GM23248 (cell line): ENCODE measurements at places on chromosomes 4 and X. TPM values are rescaled to one million over a fixed set of nuclear protein-coding genes. Genes with fewer than 3 reads are reported as not detected.

DNA sequence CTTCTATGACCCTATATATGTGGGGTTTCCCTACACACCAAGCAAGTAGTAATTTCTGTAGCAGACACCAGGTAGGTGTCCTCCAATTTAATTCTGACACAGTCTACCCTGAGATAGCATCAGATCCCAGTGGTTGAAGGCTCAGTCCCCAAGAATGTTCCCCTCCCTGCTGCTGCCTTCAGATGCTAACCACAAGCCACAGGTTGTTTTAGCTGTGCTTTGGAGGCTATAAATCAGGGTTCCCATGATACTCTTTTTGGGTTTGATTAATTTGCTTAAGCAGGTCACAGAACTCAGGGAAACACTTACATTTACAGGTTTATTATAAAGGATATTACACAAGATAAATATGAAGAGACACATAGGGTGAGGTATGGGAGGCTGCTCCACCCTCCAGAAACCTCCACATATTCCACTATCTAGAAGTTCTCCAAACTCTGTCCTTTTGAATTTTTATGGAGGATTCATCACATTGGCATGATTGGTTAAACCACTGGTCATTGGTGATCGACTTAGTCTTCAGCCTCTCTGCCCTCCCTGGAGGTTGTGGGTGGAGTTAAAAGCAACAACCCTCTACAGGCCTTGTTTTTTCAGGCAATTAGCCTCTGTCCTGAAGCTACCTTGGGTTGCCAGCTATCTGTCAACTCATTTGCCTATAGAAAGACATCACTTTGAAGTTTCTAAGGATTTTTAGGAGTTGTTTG is 50.8 kb downstream of the GRIA2 start:
- DNase-seq: no peak
- no peak overlapping the region for H3K27ac ChIP-seq
- no peaks in the 10 kb centered on the region for H3K36me3 ChIP-seq
- no peaks in the 10 kb centered on the region; the same call in 1 of the 2 replicates for H3K27me3 ChIP-seq

Gene TMEM192
- 6.4 and 13.7 TPM in 2 replicates for total RNA-seq

Gene GABRB1
- not detected in 2 replicates for total RNA-seq

Gene SLC6A14
- not detected in 2 replicates for total RNA-seq
